ENCODE measurements at places on chromosomes 12 and 14.

DNA sequence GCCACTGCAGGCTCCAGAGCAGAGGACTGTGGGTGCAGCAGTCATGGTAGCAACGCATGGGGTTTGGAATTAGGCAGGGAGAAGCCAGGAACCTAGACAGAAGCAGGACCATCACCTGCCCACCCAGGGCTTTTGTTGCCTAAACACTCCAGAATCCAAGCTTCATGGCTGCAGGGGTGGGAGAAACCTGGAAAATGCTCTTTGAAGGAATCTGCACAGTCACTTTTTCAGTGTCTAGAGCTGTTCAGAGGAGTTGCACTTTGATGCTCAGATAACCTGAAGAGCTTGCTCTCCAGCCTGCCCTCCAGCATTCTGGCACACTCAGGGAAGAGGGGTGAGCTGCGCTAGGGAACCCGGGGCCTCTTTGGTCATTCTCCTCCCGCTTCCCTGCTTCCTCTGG, 1.6 kb upstream of the CELA1 start:
- no peak for DNase-seq

DNA sequence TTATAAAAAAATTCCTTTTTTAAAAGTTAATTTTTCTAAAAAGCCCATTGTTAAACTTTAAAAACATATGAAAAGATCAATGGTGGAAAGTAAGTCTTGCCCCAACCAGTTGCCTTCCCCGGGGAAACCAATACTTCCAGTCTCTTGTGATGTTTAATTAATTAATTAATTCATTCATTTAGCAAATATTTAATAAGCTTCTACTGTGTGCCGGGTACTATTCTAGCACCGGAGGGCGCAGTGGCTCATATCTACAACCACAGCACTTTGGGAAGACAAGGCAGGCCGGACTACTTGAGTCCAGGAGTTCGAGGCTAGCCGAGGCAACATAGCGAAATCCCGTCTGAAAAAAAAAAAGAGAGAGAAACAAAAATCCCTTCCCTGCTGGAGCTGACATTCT, 87.4 kb downstream of the HECTD4 start:
- DNase-seq: peak; percentile 39

GRCh38 chr14:75126121-75126544, 715 bp downstream of the NEK9 start:
- DNase-seq: peak; percentile 35

GRCh38 chr12:88052686-88053085, 23.5 kb upstream of the C12orf50 start:
- peak; percentile 58 for DNase-seq

DNA sequence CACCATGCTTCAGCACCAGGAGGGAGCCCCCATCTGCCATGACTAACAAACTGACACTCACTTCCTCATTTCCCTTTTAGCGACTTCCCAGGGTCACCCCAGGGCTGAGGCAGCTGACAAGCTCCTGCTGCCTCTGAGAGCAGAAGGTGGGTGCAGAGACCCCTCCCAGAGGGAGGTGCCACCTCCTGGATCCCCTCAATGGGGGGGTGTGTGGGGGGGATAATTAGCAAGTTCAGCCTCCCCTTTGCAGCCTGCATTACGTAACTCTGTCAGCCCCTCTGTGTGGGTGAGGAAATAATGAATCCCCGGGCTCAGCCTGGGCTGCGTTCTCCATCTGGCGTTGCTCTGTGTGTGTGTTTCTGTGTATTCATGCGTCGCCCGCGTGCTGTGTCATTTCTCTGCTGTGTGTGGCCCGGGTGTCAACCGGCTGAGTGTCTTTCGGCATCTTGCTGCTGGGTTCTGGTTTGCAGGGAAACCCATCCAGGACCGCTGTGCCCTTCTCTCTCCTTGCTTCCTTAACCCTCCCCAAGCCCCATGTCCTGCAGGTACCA, 28.0 kb downstream of the NOS1 start:
- no peak for DNase-seq

Measured in iris pigment epithelial cell (primary cell).